ENCODE measurements at places on chromosomes 16 and 17.
A peak's percentile ranks its signal among the peaks of the same experiment; 100 is the strongest.

DNA sequence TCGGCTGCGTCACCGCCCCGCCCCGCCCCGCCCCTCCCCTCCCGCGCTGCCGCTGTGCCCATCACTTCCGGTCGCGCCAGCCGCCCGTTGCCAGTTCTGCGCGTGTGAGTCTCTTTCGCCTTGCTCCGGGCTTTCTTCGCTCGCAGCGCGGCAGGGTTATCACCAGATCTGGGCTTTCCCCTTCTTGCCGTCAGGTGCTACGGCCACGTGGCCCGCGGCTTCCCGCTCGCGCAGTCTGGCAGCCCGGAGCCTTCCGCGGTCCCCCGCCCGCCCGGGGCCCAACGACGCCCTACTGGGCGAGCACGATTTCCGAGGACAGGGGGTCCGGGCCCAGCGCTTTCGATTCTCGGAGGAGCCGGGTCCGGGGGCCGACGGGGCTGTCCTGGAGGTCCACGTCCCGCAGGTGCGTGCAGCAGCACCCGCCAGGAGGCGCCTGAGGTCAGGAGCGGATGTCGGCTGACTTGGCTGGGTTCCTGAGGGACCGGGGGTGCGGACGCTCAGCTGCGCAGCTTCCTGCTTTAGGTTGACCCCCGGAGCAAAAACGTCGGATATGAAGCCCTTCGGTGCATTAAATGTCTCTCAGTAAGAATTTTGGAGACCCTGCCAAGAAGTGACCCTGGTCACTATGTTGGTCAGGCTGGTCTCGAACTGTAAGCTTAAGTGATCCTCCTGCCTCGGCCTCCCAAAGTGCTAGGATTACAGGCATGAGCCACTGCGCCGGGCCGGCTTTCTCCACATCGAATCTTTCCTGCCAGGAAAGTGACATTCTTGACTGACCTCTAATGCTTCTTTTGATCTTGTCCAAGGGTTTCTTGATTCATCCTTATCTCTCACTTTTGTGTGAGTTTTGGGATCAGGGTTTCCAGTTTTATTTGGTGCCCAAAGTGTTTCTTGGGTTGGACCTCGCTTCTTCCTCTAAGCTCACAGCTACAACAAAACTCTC lies at the start of gene METTL23:
Gene METTL23 (plus strand): TSS at position 64 of the 943 bp plus-strand sequence. CDS start 2,872 bp downstream, outside the sequence.
- peak; percentile 69 for DNase-seq

DNA sequence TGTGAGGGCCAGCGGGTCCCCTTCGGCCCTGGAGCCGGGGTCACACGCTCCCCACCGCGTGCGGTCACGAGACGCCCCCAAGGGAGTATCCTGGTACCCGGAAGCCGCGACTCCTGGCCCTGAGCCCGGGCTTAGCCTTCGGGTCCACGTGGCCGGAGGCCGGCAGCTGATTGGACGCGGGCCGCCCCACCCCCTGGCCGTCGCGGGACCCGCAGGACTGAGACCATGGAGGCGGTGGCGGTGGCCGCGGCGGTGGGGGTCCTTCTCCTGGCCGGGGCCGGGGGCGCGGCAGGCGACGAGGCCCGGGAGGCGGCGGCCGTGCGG lies at the start of gene NAGLU:
Gene NAGLU (plus strand): TSS at position 194 of the 324 bp plus-strand sequence. CDS start 32 bp downstream, at position 226.
- DNase-seq = peak; percentile 81

DNA sequence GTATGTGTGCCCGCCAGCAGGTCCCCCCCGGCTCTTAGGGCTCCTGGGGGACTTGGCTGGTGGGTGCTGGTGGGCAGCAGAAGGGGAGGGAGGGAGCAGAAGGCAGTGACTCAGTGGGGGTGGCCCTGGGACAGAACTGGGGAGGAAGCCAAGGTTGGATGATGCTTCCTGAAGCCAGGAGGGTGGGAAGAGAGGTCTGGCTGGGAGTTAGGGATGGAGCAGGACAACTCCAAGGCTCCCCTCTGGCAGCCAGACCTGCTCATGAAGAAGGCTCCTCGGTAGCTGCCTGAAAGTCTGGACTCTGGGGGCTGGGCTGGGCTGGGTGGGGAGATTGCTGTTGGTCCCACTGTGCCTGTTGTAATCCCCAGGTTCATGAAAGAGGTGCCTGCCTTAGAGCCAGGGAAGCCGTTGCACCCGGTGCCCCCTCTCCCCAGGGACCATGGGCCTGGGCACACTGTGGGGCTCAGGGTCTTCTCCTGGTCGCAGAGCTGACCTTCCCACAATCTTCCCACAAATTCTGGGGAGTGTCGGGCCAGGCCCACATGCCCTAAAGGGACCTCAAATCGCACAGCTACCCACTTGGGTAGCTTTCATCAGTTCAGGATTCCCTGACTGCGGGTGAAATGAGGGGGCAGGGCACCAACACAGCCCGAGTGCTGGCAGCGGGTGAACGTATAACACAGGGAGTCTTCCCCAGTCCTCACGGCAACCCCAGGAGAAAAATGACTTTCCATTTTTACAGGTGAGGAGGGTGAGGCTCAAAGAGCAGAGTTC lies 1.1 kb upstream of the PLEKHG4 start:
- DNase-seq = no peak

- DNase-seq = no peak
These were observed 539.4 kb downstream of the MAF start for GRCh38 chr16:79061181-79061580.

GRCh38 chr17:74807925-74808324 lies 31.8 kb upstream of the NAT9 start:
- DNase-seq = no peak

GRCh38 chr16:23975293-23975692 lies 139.5 kb downstream of the PRKCB start:
- DNase-seq = no peak

DNA sequence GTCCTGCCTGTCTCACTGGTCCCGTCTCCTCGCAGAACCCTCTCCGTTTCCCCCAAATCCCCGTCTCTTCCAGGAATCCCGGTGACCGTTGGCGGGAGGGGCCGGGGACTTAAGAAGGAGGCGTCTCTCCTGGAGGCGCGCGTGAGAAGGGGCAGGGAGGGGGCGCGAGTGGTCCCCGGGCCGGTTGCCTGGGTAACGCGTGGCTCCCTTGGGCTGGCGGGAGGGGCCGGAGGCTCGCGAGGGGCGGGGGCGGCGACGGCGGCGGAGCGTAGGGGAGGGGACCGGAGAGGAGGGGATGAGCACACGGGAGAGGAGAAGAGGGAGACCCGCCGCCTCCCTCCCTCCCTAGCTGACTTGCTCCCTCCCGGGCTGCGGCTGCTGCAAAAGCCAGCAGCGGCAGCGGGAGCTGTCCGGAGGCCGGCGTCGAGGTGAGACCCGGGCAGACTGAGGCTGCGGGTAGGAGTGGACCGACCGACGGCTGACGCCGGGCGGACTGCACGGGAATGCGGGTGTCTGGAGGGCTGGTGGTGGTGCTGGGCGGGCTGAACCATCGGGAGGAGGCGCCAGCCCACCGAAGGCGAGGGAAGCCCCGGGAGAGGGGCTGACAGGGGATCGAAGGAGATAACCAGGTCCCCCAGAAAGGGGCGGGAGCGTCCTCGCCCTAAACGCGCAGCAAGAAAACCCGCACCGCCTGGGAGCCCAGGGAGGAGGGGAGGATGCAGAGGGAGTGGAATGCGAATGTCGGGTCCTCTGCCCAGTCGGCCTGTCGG lies at the start of gene PRRT2:
Gene PRRT2 (plus strand): TSS at position 298 of the 770 bp plus-strand sequence. CDS start 862 bp downstream, outside the sequence.
- no peak for DNase-seq

- no peak for DNase-seq
These were observed 9.3 kb downstream of the CCDC102A start for GRCh38 chr16:57527027-57527426.

- DNase-seq = no peak
These were observed 11.9 kb downstream of the CASKIN2 start for GRCh38 chr17:75503337-75503950.

DNA sequence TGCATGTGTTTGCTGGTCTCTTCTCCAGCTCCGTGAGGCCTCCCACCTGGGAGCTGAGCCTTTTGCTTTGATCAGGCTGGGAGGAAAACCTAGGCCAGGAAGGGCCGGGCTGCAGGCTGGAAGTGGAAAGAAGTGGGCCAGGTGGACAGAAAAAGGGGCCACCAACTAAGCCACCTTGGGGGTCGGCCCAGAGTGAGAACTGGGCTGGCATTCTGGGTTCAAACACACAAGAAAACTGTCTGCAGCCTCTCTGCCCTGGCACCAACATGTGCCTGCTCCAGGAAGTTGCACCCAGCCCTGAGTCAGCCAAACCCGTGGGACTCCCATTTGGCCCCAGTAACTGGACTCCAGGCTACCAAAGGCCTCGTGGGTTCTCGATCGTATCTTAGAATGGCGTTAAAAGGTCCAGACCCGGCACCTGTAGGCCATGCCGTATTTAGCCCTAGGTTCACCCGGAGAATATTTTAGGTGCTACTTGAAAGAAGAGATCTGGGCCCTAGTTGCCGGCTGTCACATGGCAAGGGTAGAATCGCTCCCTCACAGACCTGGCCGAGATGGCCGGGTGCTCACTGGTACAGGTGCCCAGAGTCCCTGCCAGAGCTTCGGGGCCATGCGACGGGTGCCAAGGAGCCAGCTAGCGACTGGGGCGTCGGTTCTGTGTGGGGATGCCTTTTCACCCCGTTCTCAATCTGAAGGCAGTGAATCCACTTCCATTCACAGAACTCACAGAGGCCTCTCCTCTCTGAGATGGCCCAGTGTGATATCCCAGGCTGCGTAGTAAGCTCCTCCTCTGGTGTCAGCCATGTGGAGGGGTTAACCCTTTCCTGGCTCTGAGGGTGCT lies 236.6 kb downstream of the MRTFB start:
- no peak for DNase-seq
